ENCODE measurements at places on chromosomes 12 and 14.

GRCh38 chr12:105998561-105998960, 140.2 kb downstream of the NUAK1 start:
- no peak for DNase-seq

- no peak for DNase-seq
These were observed 18.0 kb downstream of the TSPAN19 start for GRCh38 chr12:85018098-85018497.

DNA sequence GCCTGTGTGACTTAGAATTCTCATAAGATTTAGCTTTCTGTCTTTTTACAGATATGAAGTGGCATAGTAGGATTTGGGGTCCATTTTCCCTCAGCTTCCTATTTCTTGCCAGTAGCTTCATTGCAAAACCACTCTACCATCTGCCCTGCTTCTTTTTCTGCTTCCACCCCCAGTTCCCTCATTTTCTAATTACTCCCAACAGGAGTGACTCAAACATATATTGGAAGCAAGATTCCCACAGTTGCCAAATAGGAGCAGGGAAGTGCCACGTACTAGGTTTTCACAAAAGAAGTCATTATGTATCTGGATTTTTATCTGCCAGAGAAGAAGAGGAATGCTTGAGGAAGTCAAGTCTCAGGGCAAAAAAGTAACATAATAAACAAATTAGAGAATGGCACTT, 64.1 kb downstream of the ANO4 start:
- no peak for DNase-seq

DNA sequence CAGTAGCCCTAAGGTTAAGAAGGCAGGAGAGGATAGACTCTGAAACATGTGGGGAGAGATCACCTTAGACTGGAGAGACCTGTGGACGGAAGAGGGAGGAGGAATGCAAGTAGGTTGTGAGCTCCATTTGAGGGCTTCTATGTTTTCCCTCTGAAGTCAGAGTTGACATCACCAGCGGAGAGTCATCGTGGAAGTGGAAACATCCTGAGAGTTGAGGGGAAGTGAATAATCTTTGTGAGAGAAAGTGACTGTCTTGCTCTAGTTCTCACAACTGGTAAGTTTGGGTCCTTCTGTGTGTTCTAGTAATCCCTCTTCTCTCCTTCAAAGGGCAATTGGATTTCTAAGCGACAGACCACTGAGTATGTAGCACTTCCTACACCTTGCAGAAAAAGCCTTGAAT, 103.6 kb upstream of the CCND2 start:
- no peak for DNase-seq

DNA sequence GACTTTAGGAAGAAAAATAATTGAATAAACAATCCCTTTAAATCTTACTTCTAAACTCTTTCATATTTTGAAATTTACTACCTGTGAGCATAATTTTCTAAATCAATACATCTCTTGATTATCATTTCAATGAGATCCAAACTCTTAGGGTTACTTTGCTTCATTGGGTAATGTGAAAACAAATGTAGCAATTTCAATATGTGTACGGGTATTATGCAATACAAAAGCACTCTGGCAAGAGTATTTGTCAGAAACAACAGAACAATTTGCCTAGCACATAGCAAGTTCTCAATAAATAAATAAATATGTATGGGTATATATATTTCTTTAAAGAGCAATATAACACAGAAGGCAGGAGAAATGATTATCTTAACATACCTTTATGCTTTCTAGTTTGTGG, 77.1 kb downstream of the PLEKHG7 start:
- DNase-seq: no peak

DNA sequence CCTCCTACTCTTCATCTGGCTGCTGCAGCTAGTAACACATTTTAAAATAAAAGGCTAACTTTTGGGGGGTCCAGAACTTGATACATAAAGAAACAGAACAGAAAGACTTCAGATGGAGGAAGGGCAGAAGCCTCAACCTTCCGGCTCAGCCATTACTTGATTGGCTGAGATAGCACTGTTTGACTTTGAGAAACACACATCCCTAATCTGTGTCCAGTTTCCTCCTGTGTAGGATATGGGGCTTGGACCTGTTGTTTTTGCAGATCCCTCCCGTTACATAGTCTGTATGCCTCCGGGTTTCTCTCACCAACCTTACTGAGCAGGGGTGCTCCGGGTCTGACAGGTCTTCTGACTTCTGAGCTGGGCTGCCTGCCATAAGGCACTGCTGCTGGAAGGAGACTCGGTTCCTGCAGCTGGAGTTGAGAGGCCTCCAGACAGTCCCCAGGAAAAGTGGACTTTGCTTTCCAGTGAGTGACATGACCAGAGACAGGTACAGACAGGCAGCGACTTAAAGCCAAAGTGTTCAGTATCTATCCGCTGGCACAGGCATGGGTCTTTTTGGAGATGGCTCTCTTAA, 8.3 kb upstream of the ZNF641 start:
- no peak for DNase-seq

DNA sequence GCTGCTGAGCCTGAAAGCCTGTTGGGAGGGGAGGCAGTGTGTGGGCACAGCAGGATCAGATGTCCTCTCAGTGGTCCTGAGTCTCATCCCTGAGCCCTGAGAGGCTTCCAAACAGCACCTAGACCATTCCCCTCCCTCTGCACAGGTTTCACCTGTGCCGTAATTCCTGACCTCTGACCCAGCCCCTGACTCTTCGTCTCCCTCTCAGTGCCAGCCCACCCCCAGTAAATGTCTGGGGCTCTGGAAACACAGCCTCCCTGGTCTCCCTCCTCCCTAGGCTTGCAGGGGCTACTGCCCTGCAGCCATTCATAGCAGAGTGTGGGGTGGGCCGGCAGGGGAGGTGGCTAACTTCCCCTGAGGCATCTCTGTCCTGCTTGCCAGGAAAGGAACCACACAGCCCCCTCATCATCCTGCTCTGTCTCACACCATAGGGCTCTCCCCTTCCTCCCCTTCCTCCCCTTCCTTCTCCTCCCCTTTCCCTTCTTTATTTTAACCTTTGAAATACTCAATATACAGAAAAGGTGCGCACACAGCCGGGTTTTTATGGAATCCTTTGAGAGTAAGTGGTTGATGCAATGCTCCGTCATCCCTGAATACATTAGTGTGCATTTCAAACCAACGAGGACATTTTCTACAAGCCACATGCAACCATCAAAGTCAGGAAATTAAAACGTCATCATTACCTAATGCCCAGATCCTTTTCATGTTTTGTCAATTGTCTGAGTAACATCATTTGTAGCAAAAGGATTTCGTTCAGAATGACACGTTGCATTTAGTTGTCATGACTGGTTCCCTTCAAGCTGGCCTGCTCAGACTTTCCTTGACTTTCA, 67.0 kb downstream of the PRMT8 start:
- no peak for DNase-seq

DNA sequence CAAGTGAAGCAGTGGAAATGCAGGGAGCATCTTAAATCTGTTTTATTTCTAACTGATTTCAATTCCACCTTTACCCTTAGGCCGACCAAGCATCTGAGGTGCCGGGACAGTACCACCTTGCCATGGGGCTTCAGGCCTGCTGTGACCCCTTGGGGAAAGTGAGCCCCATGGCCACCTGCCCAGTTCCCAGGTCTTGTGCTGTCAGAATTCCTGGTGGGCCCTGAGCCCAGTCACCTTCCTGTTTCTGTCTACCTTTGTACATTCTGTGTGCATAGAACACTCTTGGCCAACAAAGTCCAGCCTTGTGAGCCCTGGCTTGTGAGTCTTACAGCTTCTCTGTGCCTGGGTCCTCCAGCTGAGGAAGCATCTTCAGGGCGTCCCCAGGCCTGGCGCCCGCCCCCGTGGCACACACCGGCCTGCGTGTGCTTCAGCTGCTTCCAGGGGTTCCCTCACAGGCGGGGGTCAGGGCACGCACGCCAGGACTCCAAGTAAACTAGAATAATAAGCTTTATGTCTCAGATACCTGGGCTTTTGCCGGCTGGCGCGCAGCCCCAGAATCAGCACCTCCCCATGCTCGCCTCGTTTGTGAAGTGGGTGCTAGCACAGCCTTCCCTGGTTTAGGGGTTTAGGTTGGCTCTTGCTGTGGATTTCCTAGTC, 10.3 kb downstream of the ZFYVE21 start:
- DNase-seq: no peak

- no peak for DNase-seq
These were observed 15.5 kb upstream of the TMX1 start for GRCh38 chr14:51224551-51224950.

DNA sequence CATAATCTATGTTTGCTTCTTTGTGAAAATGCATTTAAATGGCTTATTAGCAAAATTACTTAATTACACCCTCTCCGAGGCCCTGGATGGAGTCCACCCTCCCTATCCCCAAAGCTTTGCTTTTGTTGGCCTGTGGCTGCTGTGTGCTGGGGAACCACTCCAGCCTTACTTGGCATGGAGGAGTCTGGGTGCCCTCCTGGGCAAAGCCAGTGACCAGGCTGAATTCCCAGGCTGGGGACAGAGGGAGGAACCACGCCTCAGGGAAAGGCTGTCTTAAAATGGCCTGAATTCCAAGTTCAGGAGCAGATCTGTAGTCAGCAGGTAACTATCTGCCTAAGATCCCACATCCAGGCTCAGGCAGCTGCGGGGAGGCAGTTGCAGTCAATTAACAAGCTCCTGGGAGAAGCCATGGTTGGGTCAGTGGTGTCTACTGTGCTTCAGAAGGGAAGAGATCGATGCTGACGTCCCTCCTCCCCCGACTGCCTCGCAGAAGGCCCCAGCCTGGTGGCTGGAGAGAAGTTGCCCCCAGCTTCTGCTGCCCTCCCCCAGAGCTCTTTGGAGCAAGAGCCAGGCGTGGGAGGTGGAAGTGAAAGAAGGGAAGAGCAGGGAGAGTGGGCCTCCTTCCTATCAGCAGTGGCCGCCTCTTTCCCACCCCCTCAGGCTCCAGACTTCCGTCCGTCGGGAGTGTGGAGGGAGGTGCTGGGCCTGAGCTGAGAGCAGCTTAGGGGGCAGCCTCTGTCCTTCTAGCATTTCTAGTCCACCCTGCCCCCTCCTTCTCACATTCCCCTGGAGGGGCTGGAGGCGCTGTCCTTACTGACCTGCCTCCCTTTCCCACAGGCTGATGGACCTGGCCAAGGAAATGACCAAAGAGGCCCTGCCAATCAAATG, 11.3 kb downstream of the VASH1 start:
- DNase-seq: peak; percentile 99

GRCh38 chr12:88037770-88038169, 8.6 kb upstream of the C12orf50 start:
- DNase-seq: no peak

- no peak for DNase-seq
These were observed 15.3 kb downstream of the RNASE2 start for GRCh38 chr14:20970647-20970982.

DNA sequence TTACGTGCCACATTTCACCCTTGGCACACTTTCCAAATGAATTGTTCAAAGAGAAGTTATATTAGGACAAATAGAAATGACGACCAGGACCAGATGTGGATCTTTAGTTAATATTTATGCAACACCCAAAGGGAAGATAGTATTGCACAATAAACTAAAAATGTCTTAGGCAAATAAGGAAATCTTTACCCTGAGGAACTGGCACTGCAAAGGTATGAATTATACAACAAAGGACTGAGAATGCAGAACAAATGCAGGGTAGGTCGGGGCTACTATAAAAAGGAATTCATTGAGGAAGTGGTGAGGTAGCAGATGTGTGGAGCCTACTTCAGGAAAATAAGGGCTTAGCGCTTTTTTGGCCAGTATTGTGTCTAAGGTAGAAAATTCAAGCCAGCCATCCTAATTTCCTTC, 3.9 kb upstream of the TMTC2 start:
- DNase-seq: no peak

DNA sequence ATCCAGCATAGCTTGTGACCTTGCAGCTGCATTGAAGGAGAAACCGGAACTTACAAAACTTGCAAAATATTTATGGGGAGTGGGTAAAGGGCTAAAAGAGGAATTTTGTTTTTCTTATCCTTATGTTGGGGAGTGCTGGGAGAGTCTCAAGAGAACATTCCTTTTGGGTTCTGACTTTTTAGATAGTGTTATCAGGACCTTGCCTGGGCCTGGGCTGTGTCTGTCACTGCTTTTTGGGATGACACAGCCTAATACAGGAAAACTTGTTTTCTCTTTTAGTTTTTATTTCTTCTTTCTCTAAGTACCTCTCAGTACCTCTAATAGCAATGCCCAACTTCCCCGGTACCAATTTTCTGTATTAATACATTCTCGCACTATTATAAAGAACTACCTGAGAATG, 850.6 kb downstream of the RPS29 start:
- DNase-seq: no peak

DNA sequence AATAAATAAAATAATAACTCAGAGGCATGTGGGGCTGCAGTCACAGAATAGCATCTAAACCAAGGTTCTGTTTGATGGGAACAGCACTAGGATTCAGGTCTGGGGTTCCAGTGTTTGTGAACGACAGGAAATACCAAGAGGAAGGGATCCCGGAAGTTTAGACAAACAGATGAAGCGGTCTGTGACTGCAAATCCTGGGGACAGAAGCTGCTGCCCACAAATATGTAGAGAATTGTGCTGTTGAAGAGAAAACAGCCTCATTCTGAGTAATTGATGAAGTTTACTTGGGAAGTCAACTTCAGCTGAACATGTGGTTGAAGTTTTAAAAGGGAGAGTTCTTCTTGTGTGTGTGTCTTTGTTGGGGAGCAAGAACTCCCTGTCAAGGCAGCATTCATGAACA, 98.4 kb upstream of the TBX5 start:
- DNase-seq: no peak

- DNase-seq: no peak
These were observed 25.1 kb downstream of the TESPA1 start for GRCh38 chr12:54959291-54960018.

- DNase-seq: no peak
These were observed 392.6 kb downstream of the FUT8 start for GRCh38 chr14:65805113-65805473.

- no peak for DNase-seq
These were observed 167.1 kb downstream of the TTC7B start for GRCh38 chr14:90649083-90649482.

DNA sequence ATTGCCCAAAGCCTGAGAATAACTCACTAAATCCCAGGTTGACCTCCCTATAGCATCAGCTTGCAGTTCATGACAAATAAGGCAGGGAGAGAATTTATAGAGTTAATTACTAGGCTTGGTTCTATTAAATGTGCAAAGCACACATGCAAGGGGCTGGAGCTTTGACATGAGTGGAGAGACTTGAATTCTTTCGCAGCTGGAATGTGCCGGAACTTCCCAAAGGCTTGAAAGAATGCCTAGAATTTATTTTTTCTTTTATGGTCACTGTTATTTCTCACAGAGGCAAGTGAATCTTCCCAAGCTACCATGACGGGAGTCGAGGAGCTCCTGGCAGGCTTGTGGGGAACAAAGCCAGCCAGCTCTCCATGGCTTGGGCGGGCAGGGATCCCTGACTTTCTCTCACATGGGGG, 95.5 kb upstream of the USP44 start:
- no peak for DNase-seq
